CD4-positive, alpha-beta T cell treated with Interleukin-17A for 4 hours (primary cell): ENCODE measurements at places on chromosomes 6 and 20.

- DNase-seq = no peak
Measured at GRCh38 chr6:157029980-157030690, 253.0 kb downstream of the ARID1B start.

DNA sequence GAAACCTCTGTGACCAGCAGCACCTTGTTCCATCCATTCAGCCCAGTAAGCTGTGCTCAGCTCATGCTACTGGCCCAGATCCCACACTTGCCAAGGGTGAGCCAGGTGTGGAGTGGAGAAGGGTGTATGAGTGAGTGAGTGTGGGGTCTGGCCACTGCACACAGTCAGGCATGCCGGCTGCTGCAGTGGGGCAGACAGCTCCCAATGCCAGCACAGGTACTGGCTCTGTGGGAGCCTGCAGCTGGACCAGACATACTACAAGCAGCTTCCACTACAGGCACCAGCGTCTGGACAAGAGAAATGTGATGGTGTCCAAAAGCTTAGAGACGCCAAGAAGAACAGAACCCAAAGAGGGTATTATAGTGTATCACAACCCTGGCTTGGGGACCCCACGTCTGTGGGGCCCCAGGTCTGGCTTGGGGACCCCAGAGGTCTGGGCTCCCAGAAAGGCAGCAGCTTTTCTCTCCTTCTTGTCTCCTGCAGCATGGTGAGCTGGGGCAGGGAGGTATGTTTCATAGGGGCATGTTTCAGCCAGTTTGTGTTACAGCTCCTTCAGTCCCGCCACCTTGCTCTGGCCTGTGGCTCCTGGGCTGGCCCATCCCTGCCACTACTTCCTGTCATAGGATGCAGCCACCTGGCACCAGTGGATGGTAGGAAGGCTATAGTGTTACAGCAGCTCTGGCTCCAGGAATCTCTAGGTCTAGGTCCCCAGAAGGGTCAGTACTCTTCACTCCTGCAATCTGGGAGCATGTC is 152.4 kb upstream of the HSF2 start:
- no peak for DNase-seq

GRCh38 chr6:148650941-148651505 is 95.8 kb upstream of the UST start:
- no peak for DNase-seq

- no peak for DNase-seq
Measured at GRCh38 chr20:23138682-23139081, 52.6 kb upstream of the CD93 start.

DNA sequence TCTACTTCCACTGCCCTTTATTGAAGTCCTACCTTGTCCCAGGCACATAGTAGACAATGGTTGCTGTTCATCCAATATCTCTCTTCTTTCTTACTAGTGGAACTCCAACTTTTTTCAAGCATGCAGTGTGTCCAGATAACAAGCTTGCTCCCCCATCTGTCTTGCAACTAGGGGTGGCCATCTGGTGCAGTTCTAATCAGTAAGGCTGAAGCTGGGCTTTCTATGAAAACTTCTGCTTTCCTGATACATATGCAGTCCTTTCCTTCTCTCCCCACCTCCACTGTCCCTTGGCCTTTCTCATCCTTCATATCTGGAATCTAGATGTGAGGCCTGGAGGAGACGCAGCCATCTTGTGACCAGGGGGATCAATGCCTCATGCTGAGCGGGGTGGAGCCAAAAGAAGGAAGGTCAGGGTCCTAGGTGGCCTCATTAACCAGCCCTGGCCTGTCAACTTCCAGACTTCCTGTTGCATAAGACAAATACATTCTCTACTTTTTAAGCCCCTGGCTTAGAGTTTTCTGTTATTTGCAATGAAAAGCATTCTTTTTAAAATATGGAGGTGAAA is 59.6 kb upstream of the ZFP64 start:
- DNase-seq = no peak

GRCh38 chr6:17725083-17725482 is 18.4 kb upstream of the NUP153 start:
- no peak for DNase-seq

DNA sequence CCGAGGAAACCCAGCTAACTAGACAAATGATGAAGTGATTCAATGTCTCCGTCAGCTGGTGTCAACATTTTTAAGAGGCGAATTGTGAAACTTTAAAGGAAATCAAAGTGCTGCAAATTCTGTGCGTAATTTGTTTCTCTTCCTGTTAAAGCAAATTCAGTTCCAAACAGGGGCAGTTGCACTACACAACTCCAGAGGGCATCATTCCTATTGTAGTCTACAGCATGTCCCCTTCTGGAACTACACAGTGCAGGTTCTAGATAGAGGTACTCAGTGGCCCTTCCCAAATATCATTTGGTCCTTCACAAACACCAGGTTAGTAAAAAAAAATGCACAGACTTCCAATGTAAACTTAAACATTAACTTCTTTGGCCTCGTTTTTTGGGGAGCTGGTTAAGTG is 38.3 kb upstream of the SMLR1 start:
- DNase-seq = no peak

DNA sequence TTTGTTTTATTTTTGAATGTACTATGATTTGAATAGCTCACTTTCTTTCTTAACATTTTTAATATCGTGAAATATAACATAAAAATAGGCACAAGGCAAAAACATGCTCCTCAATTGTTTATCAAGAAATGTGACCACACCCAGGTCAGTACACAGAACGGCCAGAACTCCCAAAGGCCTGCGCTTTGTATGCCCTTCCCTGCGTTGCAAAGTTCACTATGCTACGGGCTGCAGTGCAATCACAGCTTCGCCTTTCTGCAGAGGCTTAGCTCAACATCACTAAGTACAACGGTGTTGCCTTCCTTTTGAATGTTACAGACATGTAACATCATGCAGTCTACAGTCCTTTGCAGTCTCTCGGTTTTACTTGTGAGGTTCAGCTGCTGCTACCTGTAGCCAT is 333.4 kb downstream of the THBS2 start:
- no peak for DNase-seq

GRCh38 chr6:107205058-107205998 is 90.0 kb upstream of the BEND3 start:
- DNase-seq = no peak

DNA sequence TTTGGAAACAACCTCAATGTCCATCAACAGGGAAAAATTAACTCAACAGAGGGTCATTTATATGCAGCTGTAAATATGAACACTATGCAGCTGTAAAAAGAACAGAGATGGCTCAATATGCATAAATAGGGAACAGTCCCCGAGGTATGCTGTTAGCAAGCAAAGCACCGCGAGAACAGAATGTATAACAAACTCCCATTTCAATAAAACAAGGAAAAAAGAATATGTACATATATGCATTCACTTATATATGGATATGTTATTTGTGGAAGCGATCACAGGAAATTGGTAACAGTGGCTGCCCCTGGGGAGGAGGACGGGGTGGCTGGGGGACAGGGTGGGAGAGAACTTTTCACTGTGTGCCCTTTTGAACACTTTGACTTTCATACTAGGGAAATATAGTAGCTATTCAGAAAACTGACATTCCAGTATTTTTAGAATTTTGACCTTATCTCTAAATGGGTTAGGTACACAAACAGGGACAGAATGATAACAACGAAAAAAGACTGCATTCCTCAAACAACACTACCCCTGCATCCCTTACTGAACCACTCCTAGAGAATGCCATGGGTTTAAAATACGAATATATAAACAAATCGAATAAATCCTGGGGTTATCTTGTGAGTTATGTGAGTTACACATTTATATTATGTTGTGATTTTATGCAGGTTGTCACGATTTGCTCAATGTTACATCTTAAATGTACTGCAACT is 64.5 kb downstream of the KCNB1 start:
- DNase-seq = no peak

GRCh38 chr20:57003012-57003411 is 263.4 kb downstream of the BMP7 start:
- no peak for DNase-seq

- DNase-seq = no peak
Measured at GRCh38 chr6:37049758-37050044, 44.2 kb downstream of the FGD2 start.

GRCh38 chr20:35207950-35208611 is 18.4 kb upstream of the MMP24 start:
- DNase-seq = peak; percentile 86

GRCh38 chr6:35905841-35906498 is 14.9 kb downstream of the SRPK1 start:
- no peak for DNase-seq

GRCh38 chr6:135906542-135906941 is 55.0 kb downstream of the PDE7B start:
- DNase-seq = no peak

DNA sequence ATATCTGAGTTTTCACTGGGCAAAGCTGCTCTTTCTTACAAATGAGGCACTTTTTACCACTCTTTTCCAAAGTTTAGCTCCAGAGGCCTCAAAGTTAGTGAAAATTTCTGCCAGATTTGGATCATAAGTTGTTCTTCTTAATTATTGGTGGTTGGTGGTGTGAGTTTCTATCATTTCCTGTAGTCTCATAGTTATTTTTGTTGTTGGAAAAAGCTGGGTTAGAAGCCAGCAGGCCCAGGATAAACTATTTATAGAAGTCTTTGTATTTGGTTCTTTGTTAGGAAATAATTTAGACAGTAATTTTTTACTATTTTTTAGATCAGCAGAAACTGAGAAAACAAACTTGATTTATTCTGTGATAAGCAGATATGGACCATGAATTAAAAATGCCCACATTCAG is 10.6 kb downstream of the PFDN4 start:
- no peak for DNase-seq
